ENCODE measurements at places on chromosomes 7 and 10.
A peak's percentile ranks its signal among the peaks of the same experiment; 100 is the strongest.

- DNase-seq, result no peak
Measured at GRCh38 chr7:139944248-139944647, 115.2 kb downstream of the TBXAS1 start.

- DNase-seq, result no peak
Measured at GRCh38 chr10:17626656-17627055, 9.5 kb upstream of the HACD1 start.

GRCh38 chr10:35063837-35064454 lies 26.2 kb downstream of the CUL2 start:
- DNase-seq, result no peak

- no peak for DNase-seq
Measured at GRCh38 chr10:813286-813685, 118.2 kb downstream of the LARP4B start.

- no peak for DNase-seq
Measured at GRCh38 chr10:31215052-31215451, 104.0 kb upstream of the ZEB1 start.

GRCh38 chr10:88337134-88337533 lies 246.0 kb downstream of the RNLS start:
- no peak for DNase-seq

GRCh38 chr10:76045174-76045573 lies 613.8 kb downstream of the LRMDA start:
- DNase-seq, result no peak

DNA sequence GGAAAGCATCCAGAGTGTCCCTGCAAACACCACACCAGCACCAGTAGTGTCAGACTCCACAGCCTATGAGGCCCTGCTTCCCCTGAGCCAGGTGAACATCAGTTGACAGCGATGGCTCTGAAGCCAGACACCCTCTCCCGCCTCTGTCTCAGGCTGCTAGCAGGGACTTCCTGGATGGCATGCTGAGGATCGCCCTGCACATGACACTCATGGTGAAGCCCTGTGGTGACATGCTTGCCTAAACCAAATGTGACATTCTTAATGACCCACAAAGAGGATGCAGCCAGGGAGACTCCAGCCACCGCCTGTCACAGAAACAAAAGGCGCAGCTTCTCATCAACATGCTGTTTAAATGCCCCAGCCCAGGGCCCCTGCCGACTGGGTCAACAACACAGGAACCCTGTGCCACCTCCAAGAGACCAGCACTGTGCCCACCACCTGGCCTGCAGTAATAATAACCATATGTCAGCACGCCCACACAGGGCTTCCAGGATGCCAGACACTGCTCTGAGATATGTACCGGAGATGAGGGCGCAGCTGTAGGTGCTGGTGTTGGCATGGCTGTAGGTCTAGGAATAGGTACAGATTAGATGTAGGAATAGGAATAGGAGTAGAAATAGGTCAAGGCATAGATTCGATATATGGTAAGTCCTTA lies 81.3 kb downstream of the GRID1 start:
- DNase-seq, result no peak

DNA sequence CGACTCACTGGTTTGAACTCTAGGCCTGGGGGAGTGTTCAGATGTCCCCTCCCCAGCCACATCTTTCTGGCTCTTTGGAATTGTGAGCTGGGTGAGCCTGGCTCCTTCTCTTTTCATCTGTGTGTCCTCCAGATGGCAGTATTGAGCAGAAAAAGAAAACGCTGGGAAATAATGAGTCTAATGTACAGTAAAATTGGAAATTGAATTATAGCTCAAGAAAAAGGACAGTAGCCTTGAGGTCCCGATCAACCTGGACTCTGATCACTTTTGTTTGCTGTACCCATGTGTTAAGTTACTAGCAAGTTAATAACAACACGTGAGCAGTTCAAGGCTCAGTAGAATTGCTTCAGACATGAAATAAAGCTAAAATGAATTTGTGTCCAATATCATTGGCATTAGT lies 77.9 kb downstream of the SNX10 start:
- peak; percentile 27 for DNase-seq

- no peak for DNase-seq
Measured at GRCh38 chr7:21370283-21370982, 57.5 kb upstream of the SP4 start.

All from activated CD4-positive, alpha-beta memory T cell treated with anti-CD3 and anti-CD28 coated beads for 36 hours (primary cell).